Activated CD4-positive, alpha-beta T cell treated with anti-CD3 and anti-CD28 coated beads, Interleukin-2, amount 10 ng/mL, durations not matched to agents 7 days and 5 days (primary cell): ENCODE measurements at places on chromosomes 3 and 15.
A peak's percentile ranks its signal among the peaks of the same experiment; 100 is the strongest.

DNA sequence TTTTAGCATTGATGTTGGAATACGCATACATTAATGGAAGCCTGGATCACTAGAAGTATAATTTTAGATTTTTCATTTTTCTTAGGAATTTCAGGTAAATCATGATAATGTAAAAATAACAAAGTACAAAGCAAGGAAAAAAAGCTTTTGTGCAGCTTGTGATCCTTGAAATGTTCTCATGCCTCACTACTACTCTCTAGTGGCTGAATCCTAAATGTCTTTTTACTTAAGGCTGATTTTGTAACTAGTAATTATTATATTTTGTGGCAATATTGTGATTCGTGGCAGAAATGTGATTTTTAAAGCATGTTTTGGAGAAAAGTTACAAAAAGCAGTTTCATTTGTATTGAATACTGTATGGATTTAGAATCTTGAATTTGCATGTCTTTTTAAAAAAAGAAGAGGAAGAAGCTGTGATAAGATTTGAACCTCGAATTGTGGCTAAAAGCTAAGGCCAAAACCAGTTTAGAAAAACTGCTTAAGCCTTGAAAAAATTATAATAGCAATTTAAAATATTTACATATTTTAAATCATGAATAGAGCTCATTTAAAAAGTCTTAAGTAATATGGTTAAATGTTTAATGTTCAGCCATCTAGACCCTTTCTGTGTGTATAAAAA lies 39.0 kb downstream of the U2SURP start:
- DNase-seq: no peak

DNA sequence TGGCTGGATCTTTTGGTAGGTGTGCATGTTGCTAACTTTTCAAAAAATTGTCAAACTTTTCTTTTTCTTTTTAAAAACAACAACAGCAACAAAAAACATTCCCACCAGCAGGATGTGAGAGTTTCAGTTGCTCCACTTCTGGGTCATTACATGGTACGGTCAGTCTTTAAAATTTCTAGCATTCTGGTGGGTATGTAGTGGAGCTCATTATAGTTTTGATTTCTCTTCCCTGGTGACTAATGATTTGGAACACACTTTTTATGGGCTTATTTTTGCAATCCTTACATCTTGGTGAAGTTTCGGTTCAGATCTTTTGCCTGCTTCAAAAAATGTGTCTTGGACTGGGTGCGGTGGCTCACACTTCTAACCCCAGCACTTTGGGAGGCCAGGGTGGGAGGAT lies 19.3 kb downstream of the ATP1B3 start:
- DNase-seq: no peak

DNA sequence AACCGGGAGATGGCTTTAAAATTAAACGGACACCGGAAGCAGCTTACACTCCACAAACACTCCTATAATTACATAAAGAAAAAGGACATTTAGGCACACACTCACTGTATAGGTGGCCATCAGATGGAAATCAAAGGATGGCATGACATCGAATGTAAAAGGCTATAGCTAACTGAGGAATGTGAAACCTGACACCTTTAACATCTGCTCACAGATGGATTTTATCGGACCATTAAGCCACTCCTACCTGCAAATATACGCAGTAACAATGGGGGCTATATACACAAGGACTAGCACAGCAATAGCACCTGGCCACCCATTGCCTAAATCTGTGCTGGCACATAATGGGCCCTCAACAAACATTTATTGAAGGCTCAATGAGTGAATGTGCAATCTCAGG lies 14.5 kb upstream of the RBSN start:
- no peak for DNase-seq

GRCh38 chr15:55170361-55170760 lies 26.4 kb downstream of the RSL24D1 start:
- DNase-seq: no peak

- no peak for DNase-seq
Observed at GRCh38 chr15:22257047-22258008, 177.0 kb downstream of the OR4M2 start.

GRCh38 chr15:76343313-76343996 lies 6.9 kb downstream of the ISL2 start:
- no peak for DNase-seq

- DNase-seq: no peak
Observed at GRCh38 chr3:171058873-171059603, 32.5 kb upstream of the SLC2A2 start.

DNA sequence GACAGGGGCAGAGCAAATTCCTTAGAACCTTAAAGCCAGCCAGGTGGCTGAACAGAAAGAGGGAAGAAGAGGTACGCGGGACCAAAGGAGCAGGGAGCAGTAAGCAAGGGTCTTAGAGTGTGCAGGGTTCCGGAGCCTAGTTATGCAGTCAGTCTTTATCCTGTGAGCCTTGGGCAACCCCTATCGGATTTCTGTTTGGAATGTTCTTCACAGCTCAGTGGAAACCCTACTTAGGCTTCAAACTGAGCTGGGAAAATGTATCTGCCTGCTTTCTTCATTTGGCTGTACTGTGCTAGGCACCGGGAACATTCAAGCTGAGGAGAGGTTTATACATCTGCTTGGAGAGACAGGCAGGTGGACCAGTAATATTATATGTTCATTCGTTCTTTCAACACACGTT lies 37.1 kb downstream of the PSMD6 start:
- DNase-seq: no peak

GRCh38 chr3:50158530-50159146 lies 3.5 kb downstream of the SEMA3F start:
- no peak for DNase-seq

DNA sequence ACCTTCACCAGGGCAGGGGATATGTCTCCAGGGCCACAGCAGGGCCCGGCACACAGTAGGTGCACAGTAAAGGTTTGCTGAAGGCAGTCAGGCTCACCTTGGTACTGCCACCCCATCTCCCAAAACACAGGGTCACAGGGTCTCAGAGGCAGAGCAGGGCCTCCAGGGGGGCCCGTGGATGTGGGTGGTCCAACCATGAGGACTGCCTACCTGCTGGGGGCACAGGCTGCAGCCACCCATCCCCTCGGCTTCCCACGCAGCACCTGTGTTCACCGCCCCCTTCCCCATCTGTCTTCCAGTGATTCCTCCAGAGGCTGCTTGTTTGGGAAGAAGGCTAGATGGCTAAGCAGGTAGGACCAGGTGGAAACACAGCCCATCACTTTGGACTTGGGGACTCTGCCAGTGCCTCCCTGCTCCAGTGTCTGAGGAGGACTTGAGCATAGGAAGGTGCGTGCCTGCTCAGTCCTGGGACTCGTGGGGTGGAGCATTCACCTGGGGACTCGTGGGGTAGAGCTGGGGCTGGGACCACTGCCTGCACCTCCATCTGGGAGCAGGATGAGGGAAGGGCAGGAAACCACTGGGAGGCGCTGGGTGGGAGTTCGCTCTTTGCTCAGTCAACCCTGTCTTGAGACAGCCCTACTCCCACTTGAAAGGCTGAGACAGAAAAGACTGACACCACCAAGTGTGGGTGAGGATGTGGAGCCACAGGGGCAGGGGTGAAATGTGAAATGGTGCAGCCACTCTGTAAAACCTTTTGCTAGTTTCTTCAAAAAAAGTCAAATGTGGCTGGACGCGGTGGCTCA lies 18.8 kb upstream of the PLXND1 start:
- DNase-seq: no peak

GRCh38 chr15:89587955-89588354 lies 12.7 kb downstream of the TICRR start:
- no peak for DNase-seq

DNA sequence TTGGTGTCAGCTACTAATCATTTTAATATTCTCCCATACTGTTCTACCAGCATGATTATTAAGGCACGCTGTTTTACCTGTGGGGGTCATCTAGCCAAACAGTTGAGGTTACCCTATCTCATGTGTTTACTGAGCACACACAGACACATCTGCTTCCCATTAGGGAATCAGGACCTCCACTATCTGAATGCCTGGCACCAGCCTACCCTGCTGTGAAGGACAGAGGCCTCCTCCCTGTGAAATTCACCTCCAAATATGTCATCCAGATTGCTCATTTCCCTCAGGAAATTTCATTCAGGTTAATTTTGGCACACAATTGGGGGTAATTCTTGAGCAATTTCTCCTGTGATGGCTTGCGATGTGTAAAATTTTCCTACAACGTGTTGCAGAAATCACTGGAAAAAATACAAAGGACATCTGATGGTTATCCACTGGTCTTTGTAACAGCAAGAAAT lies 155.6 kb upstream of the NR2E3 start:
- no peak for DNase-seq

- DNase-seq: no peak
Observed at GRCh38 chr15:31285772-31286261, 40.8 kb upstream of the KLF13 start.

GRCh38 chr15:66224946-66225345 lies 28.6 kb downstream of the MEGF11 start:
- no peak for DNase-seq

- no peak for DNase-seq
Observed at GRCh38 chr3:49727154-49727923, 3.6 kb upstream of the GMPPB start.

GRCh38 chr3:183122257-183122932 lies 23.1 kb upstream of the MCCC1 start:
- peak; percentile 21 for DNase-seq

DNA sequence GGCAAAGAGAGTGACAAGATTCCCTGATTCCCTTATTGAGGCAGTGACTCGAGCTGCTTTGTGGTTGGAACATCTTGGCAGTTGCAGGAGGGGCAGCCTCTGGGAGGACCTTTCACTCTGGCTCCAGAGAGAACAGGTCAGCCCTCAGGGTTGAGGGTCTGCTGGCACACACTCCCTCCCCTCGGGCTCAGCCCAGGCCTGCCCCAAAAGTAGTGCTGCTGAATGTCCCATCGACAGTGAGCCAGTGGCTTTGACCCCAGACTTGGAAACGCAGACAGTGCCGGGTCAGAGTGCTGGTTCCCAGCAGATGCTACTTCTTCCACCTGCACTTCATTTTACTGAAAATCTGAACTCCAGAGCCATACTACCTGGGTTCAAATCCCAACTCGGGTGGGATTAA lies 25.6 kb upstream of the ATP2B2 start:
- no peak for DNase-seq

GRCh38 chr3:53216723-53217122 lies 39.1 kb downstream of the TKT start:
- no peak for DNase-seq

- no peak for DNase-seq
Observed at GRCh38 chr3:101128001-101128400, 134.8 kb upstream of the ABI3BP start.

- DNase-seq: no peak
Observed at GRCh38 chr3:142337994-142338393, 109.8 kb downstream of the XRN1 start.

DNA sequence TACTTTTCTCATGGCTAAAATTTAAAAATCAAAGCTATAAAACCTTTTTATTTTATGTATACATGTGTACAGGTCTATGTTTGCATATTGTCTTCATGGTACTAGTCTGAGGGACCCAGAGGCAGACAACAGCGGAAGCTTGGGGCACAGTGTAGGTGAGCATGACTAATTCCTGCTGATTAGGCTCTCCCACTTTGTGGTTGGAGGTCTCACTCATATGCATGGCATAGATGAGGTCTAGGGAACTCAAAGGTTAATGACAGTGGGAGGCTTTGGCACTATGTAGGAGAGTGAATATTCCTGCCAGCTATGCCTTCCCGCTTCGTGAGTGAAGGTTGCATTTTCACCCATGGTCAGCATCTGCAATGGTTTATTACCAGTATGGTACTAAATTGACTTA lies 47.5 kb upstream of the AADACL2 start:
- no peak for DNase-seq

DNA sequence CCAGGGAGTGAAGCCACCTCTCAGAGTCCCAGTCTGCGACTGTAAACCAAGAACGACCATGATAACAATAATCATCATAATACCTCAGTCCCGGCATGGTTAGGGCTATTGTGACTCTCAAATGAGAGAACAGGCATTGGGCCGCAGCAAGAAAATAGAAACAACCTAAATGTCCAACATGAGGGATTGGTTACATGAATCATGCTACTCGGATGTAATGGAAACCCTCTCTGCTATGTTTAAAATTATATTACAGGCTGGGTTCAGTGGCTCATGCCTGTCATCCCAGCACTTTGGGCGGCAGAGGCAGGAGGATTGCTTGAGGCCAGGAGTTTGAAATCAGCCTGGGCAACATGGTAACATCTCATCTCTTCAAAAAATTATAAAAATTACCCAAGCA lies 2.8 kb downstream of the CPN2 start:
- DNase-seq: no peak

DNA sequence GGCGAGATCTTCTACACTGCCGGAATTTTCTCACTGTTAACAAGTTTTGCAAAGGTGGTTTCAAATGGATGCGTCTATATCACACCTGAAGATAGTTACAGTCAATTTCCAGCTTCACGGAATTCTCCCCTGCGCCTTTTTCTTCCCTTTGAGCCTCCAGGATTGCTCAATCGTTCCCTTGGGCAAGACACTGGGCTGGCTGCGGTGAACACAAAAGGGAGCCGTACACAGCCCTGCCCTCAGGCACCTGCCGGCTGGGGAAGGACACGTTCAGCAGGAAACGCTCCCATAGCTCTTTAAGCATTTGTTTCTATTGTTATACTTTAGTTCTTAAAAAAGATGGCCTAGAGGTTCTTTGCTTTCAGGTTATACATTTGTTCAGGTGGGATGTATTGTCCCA lies 85.7 kb downstream of the C3orf70 start:
- no peak for DNase-seq

DNA sequence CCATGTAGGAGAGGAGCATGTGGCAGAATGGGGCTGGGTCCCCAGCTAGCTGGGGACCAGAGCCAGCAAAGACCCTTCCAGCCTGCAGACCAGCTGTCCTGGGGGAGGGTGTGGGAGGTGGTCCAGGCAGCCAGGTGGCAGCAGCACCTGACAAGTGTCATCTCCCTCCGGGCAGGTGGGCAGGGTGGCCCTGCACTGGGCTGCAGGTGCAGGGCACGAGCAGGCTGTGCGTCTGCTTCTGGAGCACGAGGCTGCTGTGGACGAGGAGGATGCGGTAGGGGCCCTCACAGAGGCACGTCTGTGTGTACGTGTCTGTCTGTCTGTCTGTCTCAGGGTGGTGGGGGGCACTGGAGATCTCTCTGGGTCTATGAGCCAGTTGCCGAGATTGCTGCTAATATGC lies 5.5 kb downstream of the ANKDD1A start:
- no peak for DNase-seq

DNA sequence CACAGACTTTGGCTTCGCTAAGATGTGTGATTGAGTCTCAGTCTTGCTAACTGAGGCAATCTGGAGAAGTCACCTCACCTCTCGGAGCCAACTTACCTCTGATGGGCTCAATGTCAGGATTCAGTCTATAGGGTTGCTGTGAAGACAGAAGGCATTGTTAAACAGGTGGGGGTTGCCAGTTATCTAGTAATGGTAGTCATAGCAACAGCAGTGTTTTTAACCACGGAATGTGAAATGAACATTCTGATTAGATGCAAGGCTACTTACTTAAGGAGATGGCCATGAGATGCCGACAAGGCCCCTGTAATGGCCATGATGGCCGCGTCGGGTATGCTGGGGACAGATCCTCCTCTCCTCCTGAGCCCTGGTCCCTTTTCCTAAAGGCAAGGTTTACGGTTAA lies 243.1 kb downstream of the GABRG3 start:
- DNase-seq: no peak

- DNase-seq: no peak
Observed at GRCh38 chr3:149999421-149999820, 28.7 kb upstream of the PFN2 start.
